ENCODE measurements at places on chromosomes 12 and 14.

DNA sequence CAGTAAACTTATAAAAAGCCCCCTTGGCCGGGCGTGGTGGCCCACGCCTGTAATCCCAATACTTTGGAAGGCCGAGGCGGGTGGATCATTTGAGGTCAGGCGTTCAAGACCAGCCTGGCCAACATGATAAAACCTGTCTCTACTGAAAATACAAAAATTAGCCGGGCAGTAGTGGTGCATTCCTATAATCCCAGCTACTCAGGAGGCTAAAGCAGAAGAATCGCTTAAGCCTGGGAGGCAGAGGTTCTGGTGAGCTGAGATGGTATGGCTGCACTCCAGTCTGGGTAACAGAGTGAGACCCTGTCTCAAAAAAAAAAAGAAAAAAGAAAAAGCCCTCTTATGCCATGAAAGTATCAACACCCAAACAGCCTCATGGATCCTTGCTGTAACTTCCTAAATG is 3.7 kb downstream of the PRMT5 start:
- no peak for DNase-seq

DNA sequence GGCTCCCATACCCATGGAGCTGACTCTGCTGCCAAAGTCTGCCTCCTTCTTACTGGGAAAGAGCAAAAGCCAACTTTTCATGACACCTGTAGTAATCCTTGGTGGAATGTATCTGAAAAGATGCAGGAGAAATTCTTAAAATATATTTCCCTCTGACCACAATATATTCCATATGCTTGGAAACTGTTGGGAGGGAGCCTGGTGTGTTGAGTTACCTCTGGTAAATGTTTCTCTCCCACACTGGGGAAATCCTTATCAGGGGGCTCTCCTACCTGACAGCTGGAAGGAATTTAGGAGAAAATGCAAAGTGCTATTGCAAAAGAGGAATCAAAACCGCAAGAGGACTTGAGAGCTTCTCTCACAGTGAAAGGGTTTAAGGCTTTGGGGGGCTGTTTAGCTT is 139.4 kb downstream of the TBX5 start:
- no peak for DNase-seq

GRCh38 chr12:32240831-32241230 is 134.2 kb downstream of the BICD1 start:
- DNase-seq, result no peak

GRCh38 chr12:18165889-18166288 is 75.9 kb upstream of the RERGL start:
- DNase-seq, result no peak

DNA sequence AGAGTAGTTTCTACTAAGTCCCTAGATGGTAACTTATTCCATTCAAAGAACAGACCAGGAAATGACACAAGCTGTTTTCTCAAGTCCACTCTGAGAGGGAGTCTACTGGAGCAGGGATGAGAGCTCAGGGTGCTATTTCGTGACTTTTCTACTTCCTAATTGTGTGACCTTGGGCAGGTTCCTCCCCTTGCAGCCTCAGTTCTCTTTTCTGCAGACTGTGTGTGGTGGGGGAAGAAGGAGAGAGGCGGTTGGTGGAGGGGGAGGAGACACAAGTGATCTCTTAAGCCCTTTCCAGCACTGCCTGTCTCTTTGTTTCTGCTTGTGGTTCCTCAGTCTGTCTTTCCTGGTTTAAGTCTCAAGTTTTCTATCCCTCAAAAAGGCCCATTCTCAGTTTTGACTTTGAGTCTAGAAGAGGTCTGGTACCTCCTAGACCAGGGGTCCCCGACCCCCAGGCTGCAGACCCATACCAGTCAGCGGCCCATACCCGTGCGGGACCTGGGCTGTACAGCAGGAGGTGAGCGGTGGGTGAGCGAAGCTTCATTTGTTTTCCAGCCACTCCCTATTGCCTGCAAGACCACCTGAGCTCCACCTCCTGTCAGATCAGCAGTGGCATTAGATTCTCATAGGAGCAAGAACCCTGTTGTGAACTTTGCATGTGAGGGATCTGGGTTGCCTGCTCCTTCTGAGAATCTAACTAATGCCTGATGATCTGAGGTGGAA is 10.7 kb downstream of the FGF6 start:
- no peak for DNase-seq

GRCh38 chr12:104477510-104478390 is 21.0 kb downstream of the CHST11 start:
- DNase-seq, result no peak

DNA sequence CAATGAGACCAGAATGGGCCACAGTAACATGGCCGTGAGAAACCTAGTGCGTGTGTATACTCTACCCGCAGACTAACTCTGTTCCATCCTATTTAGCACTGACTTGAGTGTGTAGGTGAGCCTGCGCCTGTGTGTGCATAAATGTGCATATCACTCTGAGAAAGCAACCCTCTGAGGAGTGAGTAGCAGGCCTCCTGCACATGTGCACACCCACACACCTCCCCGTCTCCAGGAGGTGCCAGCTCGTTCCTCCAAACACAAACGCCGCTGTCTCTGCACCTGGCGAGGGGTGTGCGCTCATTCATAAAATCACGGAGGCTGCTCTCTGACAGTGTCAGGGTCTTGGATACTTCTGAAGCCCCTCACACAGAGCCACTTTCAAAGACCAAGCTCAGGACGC is 138.9 kb downstream of the GCH1 start:
- no peak for DNase-seq

GRCh38 chr12:82174383-82174782 is 183.8 kb downstream of the CCDC59 start:
- no peak for DNase-seq

DNA sequence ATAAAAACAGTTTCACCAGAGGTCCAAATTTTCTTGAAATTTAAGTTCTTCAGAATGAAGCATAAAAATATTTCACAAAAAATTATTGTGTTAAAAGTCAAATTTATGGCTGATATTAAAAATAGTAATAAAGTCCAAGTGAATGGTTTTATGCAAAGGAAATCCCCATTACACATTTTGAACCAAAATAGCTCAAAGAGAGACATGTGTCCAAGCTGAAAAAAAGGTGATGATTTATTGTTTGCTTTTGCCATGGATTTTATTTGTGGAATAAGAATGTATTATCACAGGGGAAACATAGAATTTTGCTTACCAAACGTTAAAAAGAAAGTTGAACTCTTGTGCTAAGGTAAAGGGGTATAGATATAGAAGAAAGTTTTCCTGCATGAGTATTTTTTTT is 4.6 kb downstream of the FOXG1 start:
- DNase-seq, result no peak

DNA sequence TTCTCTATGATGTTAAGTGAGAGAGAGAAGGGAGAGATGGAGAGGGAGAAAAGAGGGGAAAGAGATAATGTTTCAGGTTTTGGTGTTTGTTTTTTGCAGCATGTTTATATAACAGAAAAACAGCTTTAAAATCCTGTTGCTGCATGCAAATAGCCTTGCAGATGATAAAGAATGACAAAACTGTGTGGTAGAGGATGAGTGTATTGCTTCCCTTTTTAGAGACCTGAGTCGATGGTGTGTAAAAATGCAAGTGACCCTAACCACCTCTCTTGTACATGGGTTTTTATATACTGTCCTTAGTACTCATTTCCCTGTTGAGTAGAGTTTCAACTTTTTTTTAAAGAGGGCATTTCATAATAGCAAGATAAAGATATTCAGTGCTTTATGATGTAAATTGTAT is 249.1 kb downstream of the AKAP6 start:
- no peak for DNase-seq

DNA sequence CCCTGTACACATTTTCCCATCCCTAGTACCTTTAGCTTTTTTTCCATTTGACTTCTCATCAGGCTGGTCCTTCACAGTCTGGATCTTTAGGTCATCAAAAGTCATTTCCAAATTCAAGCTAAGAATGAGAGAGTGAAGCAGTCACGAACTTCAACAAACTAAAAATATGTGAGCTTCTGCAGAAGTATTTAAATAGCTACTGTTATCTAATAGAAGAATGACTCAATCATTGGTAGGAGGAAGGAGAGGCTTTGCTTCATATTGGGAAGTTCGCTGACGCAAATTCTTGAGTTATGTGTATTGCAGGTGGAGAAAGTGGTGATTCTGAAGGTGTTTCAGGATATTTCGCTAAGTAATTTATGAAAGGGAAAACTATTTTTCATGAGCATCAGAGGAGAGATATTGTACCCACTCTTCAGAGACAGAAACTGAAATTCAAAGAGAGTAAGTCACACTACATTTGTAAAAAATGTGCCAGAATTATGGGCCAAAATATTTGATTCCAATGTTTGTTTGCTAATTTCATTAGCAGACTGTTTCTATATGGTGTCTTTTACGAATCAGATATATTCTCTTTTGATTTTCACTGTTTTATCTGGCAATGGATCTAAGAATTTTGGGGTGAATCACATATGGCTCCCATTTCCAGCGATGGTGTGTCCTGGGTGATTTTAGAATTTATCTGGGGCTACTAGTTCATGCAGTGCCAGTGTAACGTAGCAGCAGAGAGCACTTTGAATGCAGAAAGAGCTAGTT is at the start of gene OLR1:
TSS of gene OLR1 (minus strand) at position 160 of the 756 bp plus-strand sequence. CDS start at position 105, 55 bp downstream.
- no peak for DNase-seq

GRCh38 chr14:23494223-23494622 is 24.7 kb downstream of the NGDN start:
- DNase-seq, result no peak

- DNase-seq, result no peak
Observed at GRCh38 chr14:79783041-79783440, 428.3 kb downstream of the DIO2 start.

- no peak for DNase-seq
Observed at GRCh38 chr12:52263761-52264434, 10.5 kb upstream of the KRT86 start.

GRCh38 chr12:24975425-24975824 is 26.5 kb upstream of the BCAT1 start:
- DNase-seq, result no peak

DNA sequence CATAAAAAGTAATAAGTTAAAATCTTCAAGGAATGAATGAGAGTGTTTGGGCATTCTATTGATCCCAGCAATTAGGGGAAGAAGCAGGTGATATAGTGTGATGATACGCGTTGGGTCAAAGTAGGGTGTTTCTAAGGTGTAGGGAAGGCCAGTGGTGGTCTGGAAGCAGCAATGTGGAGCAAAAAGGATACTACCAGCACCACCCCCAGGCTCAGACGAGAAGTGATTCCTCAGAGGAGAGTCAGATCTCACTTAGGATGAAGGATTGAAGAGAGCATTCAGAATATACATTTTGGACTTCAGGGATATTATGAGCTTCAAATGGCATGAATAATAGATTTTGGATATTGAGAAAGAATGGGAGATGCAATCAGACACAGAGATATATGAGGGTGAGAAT is 497.6 kb downstream of the RMST start:
- no peak for DNase-seq

DNA sequence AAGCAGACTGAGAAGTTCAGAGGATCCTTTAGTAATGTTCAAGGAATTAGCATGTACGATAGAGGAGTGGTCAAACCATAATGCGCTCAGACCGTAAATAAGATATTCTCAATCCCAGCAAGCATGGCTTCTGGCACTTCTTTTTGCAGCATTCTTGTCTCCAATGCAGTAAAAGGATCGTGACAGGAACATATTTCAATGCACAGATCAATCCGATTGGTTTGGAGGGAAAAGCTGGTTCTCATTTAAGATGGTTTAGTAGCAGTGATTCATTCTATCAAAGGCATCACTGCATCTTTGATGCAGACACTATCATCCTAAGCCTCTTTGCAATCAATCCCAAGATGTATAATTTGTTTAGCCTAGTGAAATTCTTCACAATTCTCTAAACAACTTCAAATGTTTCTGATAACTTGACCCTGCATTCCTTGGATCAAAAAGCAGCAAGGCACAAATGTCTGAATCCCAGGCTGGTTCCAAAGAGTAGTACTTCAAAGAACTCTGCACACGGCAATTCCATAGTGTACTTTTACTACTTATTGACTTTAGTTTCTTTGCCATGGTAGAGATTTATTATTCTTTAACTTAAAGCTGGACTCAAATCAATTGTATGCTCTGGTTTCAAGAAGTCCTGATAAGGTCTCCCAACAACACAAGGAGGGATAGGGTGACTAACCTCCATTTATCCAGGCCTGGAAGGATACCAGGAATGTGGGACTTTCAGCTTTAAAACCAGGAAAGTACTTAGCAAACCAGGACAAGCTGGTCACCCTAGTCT is 96.8 kb upstream of the MDM1 start:
- DNase-seq, result no peak

GRCh38 chr14:98099527-98099926 is 1172.5 kb downstream of the BCL11B start:
- no peak for DNase-seq

GRCh38 chr12:96886998-96887677 is 19.9 kb upstream of the NEDD1 start:
- DNase-seq, result no peak

DNA sequence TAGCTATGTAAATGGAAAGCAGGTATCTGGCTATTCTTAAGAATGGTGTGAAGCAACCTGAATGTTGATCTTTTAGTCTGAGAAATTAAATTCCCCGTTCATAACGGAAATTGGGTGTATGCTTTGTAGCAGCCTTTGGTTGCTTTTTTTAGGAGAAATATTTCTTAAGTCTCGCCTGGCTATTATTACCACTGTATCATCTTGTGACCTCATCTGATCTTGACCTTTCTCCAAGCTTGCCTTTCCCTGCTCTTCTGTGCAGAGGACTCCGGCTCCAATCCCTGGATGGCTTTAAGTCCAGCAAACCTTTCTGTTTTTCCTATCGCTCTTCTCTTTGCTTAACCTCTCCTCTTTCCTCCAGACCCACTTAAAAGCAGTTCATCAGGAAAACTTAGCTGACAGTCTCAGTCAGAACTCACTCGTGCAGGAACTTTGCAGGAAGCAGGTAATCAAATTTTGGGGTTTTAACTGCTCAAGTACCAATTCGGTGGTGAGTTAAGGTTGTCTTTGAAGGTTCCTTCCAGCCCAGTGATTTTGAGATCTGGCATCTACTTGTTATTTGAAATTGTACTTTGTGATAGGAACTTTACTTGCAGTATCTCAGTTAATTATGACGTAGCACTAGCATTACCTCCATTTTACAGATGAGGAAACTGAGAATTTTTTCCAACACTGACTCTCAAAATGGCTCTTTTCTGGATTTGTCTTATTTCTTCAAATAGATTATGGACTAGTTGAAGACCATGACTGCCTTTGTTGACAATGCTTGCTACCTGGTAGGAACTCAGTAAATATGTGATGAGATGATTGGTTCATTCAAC is 14.1 kb downstream of the PPFIBP1 start:
- DNase-seq, result no peak

GRCh38 chr12:98515287-98516110 is at the start of gene TMPO:
Gene TMPO (plus strand): TSS chr12:98515590. CDS start chr12:98515868, 278 bp downstream.
- DNase-seq, result peak; percentile 83

- DNase-seq, result peak; percentile 87
Observed at GRCh38 chr12:1611803-1612572, 17.0 kb upstream of the WNT5B start.

- DNase-seq, result no peak
Observed at GRCh38 chr14:70618314-70618713, 17.9 kb upstream of the MED6 start.

GRCh38 chr14:95857275-95857674 is 19.4 kb upstream of the TUNAR start:
- DNase-seq, result no peak

DNA sequence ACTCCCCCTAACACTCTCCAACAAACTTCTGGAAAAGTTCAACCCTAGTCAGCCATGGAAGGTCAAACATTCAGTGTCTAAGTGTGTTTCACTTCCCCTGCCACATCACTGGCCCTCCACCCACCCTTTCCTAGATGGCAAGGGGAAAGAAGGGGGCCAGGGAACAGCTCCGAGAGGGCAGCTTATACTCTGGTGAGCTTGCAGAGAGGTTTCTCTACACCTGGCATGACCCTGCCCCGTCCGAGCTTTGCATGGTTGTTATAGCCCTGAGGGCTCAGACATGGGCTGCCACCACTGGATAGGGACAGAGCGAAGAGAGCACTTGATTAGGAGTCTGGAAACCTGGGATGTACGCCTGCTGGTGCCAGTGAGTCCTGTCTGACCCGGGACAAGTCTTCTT is 4.0 kb downstream of the ACVRL1 start:
- DNase-seq, result no peak
